ENCODE measurements at places on chromosomes 16 and 17.

GRCh38 chr17:72903522-72903921 is 189.0 kb downstream of the SLC39A11 start:
- DNase-seq, result no peak

DNA sequence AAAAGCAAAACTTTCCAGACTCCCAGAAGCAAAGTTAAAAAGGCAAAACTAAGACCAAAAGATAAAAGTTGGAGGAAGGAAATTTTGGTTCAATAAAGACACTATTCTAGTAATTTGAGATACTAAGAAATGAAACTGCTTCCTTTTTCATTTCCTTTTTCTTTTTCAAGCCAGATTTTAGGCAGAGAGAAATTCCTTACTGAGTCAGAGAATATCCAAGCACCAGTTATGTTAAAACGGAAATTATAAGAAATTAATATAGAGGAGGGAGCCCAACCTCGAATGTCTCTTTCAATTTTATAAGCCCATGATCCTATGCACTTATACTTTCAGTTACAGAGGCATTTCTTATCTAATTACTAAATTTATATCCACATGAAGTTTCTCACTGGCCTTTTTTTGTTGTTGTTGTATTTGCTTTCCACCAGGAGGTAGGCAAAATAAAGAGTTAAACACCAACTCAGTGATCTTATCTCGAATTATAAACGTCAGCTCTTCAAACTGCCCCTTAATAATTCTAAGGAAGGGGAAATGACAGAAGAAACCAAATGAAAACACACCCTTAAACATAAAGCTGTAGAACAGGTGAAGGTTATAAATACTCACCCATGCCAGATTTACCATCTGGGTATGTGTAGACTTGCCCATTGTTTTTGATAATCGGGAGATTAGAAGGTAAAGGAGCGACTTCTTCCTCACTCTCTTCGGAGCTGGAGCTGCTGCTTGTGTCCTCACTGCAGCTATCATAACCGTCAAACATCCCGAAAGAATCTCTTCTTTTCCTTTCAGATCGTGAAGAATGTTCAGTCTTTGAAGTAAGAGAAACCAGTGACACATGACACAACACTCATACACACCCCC is 35.2 kb downstream of the MBTD1 start:
- DNase-seq, result no peak

DNA sequence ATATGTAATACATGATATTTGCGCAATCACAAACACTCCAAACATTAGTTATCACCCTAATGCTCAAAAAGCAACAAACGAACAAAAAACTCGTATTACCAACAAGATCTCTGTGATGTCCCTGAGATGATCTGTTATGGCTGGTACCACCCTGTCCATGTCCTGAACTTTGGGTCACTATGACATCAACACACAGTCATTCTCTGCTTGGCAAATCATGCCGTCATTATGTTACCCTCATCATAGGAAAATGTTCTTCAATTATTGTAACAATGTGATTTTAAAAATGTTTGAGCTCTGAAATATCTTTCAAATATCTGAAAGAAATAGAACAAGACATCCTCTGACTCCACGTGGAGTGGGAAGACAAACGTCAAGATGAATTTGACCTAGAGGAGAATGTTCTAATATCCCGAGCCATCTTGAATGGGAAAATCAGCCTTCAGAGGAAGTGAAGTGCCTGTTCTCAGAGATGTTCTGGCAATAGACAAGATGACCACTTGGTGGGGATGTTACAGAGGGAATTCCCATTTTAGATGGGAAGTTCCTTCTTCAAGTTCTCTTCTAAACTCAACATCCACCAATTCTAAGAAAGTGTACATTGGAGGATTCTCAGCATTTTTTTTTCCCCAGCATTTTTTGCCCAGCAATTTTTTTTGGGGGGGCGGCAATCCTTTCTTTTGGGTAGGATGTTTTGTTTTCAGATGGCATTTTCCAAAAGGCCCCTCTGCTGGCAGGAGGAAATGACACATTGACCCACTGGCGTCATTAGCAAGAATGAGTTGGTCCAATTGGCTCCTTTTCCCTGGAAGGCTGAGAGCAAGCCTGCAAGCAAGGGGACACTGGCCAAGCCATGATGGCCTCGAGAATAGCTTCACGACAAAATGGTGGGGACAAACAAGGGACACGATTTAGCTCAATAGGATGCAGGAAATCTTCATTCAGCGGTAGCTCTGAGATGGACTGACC is 3.7 kb upstream of the HSD17B2 start:
- DNase-seq, result peak; percentile 61

DNA sequence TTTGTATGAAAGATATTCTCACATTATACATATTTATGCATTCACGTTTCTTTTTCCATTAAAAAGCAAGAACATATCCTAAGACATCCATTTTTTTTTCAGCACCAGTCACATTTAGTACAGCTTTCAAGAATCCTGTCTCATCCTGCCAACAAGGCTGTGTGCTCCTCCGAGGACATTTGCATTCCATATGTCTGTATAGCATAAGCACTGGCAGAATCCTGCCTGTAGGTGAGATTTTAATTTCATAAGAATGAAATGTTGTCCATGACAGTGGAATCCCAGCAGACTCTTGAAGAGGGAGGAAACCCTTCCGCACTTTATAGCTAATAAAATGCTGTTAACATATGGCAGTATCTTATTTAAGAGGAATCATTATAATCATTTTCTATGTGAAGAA is 2.9 kb upstream of the PMP22 start:
- no peak for DNase-seq

DNA sequence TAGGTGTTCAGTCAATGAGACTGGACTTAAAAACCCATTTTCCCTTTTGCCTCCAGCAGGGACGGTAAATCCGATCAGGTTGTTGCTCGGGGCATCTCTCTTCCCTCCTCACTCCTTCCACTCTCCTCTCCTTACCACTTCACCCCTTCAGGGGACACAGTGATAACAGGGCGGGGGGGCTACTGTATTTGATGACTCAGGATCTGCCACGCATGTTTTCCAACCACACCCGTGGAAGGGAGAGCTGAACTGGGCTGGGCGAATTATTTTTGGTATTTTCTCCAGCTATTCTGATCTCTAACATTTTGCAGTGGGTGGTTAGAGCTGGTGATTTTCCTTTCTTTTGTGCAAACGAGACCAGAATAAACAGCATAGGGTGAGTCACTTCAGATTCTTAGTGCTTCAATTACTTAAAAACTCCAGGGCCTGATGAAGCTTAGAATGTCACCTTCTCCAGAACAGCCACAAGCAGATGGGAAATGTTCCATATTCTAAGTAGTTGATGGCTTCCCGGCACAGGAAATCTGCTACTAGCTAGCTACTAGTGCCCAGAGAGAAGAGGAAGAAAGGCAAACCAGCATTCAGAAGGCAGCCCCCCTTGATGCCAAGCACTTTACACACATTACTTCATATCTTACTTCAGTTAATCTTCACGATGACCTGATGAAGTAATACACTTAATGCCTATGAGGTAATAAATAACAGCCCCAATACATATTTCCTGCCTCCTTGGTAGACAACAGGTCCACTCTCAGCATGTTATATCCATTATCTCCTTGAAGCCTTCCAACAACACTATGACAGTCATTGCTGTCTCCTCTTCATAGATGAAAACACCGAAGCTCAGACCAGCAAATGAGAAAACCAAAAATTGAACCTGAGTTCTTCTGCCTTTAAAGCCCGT is 74.1 kb downstream of the ASIC2 start:
- no peak for DNase-seq

DNA sequence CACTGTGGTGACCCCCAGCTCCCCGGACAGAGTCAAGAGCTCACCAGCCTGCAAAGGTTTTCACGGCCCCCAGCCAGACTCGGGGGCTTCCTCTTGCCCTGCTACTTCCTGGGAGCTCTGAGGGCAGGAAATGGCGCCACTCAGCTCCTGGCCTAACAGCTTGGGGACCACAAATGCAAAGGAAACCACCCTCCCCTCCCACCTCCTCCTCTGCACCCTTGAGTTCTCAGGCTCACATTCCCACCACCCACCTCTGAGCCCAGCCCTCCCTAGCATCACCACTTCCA is 375 bp upstream of the SPN start:
- DNase-seq, result peak; percentile 81

GRCh38 chr16:12976936-12977335 is 75.5 kb downstream of the SHISA9 start:
- no peak for DNase-seq

GRCh38 chr17:41914358-41914766 is 4.4 kb downstream of the ACLY start:
- no peak for DNase-seq

DNA sequence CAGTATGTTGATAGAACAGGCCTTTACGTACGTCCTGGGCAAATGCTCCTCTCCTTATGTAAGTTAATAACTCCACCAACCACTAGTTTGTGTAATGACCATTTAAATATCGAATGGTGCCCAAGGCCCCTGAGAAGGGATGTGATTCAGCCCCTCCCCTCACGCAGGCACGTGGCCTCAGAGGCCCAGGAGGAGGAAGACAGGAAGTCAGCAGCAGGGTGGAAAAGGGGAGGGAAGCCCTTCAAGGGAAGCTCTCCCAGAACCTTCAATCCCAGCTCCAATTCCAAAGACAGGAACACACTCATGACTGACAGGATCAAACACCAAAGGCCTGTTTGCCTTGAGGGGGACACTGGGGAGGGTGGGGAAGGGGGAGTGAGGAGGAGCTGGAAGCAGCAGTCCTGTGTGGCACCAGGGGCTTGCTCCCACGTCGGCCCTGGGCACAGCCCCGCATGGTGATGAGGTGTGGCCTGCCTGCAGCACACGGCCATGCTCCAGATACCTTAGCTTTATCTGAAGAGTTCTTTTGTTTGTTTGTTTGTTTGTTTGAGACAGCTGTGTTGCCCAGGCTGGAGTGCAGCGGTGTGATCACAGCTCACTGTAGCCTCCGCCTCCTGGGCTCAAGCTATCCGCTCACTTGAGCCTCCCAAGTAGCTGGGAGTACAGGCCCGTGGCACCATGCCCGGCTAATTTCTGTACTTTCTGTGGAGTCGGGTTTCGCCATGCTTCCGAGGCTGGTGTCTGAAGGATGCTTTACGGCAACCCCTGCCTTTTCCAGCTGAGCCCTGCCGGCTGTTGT is 105.0 kb downstream of the ZNF778 start:
- no peak for DNase-seq

DNA sequence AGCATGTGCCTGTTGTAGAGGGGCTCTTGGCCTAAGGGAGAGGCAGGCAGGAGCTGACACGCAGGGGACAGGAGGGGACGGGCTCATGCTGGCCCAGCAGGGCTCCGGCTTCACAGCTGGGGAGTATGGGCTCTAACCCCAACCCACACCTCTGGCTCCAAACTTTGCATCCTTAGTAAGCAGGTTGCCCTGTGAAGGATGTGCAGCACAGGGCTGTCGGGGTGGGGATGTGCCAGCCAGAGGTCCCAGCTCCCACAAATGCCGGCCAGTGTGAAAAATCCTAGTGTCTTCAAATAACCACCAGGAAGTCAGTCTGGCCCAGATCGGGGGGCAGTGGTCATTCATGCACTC is 14.0 kb upstream of the FAM83G start:
- no peak for DNase-seq

DNA sequence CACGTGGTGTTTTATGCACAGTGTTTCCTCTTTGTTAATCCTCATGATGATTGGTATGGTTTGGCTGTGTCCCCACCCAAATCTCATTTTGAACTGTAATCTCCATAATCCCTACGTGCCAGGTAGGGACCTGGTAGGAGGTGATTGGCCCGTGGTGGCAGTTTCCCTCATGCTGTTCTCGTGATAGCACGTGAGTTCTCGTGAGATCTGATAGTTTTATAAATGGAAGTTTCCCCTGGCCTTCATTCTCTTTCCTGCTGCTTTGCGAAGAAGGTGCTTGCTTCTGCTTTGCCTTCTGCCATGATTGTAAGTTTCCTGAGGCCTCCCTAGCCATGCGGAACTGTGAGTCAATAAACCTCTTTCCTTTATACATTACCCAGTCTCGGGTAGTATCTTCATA is 115.8 kb downstream of the WWOX start:
- no peak for DNase-seq

GRCh38 chr17:13510062-13510461 is 91.7 kb downstream of the HS3ST3A1 start:
- no peak for DNase-seq

DNA sequence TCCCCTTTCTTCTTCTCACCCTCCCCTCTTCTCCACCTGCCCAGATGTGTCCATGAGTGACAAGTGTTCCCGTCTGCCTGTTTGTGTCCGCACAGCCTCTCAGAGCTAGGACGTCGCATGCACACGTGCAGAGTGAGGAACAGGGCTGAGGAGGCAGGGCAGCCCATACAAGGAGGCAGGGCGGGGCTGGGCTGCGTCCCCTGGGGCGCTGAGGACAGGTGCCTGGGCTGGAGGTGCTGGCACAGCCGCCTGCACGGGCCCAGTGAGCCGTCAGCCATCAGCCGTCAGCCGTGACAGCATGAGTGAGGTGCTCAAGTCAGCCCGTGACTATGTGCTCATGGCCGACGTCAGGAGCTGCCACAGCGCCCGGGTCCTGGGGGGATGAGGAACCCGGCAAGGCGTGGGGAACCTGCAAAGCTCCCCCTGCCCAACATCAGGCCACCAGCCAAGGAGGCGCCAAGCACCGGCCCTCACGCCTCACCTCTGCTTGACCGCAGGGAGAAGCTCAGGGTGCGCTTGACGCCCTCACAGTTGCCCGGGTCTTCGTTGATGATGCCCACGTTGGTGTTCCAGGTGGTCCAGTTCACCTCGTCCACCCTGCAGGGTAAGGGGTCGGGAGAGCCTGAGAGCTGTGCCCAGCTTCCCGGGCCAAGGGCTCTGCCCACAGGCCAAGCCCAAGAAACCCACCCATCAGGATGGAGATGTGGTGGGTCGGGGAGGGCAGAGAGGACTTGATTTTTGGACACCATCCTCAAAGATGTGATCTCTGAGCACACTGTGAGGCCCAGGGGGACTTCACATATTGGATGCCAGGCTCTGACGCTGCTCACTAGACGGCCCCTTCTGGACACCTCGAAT is 13.7 kb upstream of the TRPV3 start:
- no peak for DNase-seq

DNA sequence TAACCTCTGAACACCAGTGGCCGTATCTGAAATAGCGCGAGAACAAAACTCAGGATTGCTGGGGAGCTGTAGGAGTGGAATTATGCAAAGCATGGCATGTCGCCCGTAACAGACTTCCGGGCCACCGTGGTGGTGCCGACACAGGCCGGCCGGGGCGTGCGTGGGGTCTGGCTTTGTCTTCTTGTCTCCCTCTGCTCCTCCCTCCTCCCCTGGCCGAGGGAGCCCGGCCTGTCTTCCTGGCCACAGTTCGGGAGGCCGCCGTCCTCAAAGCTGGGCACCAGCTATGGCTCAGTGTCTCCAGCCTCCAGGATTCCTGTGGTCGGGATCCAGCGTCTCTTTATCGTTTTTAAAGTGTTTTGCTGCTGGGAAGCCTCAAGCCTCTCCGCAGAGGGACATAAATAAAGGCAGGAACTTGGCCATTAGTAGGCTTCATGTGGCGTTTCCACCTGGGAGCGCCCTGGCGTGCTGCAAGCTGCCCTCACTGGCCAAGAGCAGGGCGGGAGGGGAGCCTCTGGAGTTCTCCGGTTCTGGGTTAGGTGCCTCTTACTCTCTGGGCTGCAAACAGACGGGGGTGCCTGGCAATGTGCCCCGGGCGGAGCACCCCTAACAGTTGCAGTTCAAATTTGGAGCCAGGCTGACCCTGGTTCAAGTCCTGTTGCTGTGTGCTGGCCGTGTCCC is 22.0 kb upstream of the NPTX1 start:
- no peak for DNase-seq
